ENCODE measurements at places on chromosomes 5 and 9.

DNA sequence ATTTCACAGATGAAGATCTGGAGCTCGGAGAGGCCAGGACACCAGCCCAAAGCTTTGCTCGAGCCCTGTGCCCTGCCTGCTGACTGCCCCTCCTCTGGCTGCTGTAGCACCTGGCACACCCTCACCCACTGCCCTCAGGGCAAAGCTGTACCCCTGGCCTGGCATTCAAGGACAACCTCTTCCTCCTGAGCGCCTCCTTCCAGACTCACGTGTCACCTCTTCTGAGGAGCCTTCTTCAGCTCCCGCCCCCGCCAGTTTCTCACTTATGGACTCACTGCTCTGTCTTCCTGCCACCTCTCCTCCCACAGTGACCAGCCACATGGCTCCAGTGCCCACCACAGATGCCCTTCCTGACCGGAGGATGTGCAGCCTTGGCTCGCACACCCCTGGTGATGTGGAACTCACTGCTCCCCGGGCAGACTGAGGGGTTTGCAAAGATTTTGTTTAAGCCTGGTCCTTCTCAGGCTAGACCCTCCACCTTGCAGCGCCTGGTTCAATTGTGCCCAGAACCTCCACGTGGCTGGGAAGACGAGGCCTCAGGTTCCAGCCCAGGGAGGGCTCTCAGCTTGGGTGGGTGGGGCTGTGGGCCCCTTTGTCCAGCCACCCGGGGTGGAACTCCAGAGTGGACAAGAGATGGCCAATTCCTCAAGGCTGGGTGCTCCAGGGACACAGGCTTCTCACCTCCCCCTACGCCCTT, 46.6 kb upstream of the PHYKPL start:
- no peak for DNase-seq

DNA sequence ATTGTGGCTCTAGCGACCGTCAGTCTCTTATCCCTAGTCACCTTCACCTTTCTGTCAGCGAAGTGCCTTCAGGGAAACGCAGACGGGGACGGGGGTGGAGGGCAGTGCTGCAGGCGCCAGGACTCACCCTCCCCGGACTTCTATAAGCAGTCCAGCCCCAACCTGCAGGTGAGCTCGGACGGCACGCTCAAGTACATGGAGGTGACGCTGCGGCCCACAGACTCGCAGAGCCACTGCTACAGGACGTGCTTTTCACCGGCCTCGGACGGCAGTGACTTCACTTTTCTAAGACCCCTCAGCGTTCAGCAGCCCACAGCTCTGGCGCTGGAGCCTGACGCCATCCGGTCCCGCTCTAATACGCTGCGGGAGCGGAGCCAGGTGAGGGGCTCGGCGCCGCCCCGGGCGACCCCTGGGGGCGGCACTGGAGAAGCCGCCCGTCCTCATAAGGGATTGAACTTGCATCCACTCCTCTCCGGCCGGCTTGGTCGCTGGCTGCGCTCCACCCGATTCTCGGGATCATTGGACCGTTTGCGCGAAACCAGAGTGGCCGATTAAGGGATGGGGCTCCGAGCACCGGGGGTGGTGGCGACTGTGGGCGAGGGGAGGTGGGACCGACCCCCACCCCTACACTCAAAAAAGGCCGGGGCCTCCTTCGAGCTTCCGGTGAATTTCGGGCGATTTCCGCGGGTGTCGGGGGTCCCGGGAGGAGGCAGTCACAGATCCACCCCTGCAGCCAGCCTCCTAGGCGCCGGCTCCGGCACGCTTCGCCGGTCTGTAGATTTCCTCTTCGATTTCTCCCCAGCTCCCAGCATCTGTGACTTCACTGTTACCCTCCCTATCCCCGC, 2.7 kb downstream of the PCDHGC5 start:
- DNase-seq = no peak

- no peak for DNase-seq
Observed at GRCh38 chr5:135694012-135694411, 115.2 kb upstream of the CXCL14 start.

- no peak for DNase-seq
Observed at GRCh38 chr9:2919347-2919746, 75.5 kb upstream of the PUM3 start.

GRCh38 chr5:84706678-84707641, 322.3 kb upstream of the EDIL3 start:
- no peak for DNase-seq

DNA sequence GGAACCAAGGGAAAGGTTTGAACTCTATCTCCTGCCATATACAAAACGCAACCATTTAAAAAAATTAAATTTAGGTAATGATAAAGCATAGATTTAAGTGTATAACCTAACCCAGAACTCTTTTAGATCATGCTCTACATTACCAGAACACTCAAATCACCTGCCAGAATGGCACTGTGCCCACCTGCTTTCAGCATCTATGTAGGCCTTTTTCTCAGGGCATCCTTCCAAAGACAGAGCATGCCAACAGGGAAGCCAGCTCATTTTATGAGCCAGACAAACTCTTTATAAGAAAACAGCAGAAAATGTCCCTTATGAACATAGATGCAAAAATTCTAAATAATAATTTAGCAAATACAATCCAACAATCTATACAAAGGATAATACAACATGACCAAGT, 47.9 kb upstream of the SMAD5 start:
- DNase-seq = no peak

DNA sequence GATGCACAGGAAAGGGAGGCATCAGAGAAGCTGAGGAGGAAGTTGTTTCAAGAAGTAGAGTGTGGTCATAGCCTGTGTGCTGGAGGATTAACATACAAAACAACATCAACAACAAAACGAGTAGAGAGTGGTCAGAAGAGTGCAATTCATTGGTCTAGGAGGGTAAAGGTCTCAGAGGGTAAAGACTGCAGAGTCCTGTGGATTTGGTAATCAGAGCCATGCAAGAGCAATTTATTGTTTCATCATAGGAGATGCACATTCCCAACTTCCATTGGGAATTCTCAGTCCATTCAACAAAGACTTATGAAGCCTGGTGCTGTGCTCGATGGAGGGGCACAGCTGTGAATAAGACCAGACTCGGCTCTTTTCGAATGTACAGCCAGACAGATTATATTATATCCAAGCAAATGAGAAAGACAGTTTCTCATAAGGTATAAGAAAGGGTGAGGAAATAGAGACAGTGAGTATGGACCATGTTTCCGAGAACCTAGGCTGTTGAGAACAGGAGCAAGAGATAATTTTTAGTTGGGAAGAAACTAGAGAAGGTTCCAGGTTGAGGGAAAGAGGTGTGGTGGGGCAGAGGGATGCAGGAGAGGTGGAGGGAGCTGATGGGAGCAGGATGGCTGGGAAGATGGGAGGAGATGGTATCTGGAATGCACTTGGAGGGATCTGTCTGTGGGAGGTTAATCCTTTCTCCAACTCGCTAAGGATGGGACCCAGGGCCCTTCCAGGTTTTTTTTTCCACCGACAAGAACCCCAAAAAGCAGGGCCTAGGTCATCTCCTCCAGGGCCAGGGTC, 7.9 kb upstream of the MYORG start:
- no peak for DNase-seq

- no peak for DNase-seq
Observed at GRCh38 chr5:88664645-88665044, 218.3 kb downstream of the MEF2C start.

- DNase-seq = no peak
Observed at GRCh38 chr9:18188971-18189370, 285.0 kb upstream of the ADAMTSL1 start.

- no peak for DNase-seq
Observed at GRCh38 chr9:109478051-109478563, 20.0 kb downstream of the PTPN3 start.

DNA sequence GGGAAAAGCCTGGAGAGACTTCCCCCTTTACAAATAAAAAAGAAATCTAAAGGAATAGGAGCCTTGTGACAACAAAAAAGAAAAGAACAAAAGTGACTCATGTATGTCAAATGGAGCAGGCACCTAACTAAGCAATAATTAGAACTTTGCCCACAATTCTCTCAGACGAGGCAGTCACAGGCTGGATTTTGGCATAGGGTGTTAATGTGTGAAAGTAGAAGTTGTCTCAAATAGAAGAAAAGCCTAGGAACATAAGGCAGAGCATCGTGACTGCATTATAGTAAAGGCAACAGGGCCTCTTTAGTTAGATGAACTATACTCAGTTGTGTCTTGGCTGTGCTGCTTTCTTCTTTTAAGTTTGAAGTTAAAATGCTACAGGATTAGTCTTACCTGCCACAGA, 219.9 kb upstream of the TMEM161B start:
- no peak for DNase-seq

GRCh38 chr9:116198344-116198743, 44.8 kb downstream of the PAPPA start:
- DNase-seq = no peak

GRCh38 chr5:114208120-114208519, 153.8 kb upstream of the KCNN2 start:
- no peak for DNase-seq

- no peak for DNase-seq
Observed at GRCh38 chr9:22131817-22132216, 122.7 kb upstream of the CDKN2B start.

DNA sequence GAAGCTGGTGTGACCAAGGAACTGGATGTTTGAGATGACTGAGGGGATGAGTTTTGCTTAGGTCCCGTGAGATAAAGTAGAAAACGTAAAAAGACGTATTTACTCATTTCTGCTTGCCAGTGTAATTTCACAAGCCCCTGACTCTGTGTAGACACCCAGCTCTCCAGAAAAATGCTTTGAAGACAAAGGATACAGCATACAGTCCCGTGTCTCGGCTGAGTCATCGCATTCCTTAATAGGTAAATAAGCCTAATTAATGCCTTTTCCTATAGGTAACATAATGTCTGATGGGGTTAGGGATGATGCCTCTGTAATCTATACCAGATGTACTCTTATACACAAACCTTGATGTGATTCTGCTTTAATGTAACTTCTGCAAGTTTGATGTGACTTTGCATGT, 20.2 kb downstream of the S100Z start:
- DNase-seq = no peak

DNA sequence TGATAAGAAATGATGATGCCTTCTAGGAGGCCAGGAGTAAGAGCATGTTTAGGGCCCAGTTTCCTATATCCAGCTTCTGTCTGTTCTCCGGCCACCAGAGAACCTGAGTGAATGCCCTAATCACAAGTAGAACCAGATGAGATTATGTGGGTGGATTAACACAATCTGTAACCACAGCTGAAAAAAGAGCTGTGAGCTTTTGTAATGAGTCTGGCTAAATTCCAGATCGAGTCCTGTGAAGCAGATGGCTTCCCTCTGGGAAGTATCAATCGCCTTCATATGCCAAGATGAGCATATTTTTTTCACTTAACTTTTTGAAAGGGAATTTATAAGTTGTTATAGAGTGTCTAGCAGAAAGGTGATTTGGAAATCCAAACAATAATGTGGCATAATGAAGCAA, 99.8 kb downstream of the NNT start:
- no peak for DNase-seq

DNA sequence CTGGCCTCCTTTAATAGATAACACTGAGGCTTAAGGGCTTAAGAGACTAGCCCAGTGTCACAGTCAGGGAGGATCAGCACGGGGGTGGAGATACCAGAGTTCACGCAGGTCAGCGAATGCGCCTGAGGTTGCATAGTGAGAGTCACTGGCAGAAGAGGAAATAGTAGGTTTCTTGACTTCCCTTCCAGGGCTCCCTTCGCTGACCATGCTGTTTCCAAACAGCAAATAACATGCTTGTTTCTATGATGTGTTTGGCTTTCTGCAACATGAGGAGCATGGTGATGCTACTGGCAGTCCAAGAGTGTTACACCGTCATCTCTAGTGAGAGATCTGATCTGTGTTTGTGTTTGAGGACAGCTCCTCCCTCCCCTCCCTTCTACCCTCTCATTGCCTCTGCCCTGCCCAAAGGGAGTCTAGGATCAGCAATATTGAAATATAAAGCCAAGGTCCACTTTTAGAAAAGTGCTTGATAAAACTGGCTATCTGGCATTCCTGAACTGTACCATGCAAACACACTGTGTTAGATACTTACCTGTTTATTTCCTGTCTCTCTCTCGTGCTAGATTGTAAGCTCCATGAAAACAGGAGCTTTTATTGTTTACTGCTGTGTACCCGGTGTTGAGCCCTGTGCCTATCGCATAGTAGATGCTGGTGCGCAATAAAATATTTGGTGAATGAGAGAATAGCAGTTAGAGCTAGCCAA, 12.3 kb downstream of the TLE4 start:
- peak; percentile 35 for DNase-seq

GRCh38 chr5:157859227-157859575, 256 bp upstream of the CLINT1 start:
- DNase-seq = no peak

DNA sequence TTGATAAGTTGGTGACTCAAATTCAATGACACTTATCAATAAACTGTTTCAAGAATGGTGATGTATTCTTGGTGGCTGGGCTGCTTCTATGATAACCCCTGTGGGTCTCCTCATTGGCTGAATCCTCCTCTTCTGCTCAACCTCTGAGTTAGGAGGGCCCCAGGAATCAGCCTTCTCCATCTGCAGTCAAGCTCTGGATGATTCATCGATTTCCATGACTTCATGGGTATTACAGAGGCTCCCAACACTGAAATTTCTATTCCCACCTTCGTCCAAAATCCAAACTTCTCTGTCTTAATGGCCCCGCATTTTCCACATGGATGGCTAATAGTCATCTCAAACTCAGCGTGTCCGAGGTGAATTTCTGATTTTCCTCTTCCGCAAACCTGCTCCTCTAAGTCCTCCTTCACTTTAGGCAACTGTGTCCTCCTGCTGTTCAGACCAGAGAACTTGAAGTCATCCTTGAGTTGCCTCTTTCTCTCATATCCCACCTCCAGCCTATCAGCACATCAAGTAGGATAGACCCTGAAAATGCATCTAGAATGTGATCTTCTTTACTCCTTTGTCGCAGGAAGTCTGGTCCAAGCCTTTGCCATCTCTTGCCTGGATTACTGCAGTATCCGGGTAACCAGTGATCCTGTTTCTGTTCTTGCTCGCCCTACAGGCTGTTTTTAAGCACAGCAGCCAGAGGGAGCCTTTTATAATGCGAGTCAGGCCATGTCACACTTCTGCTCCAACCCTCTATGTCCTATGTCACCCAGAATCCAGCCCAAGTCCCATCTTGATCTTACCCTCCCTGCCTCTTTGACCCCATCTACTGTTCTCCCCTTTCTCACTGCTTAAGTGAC, 41.4 kb upstream of the IL7R start:
- DNase-seq = no peak

GRCh38 chr5:134437340-134437846, 25.7 kb upstream of the CDKN2AIPNL start:
- no peak for DNase-seq

GRCh38 chr9:5040730-5041389, 55.8 kb downstream of the JAK2 start:
- no peak for DNase-seq

Measured in nucleus accumbens (tissue), 56 donors.